ENCODE measurements at places on chromosomes 5 and 9. TPM values are rescaled to one million over a fixed set of nuclear protein-coding genes. Genes with fewer than 3 reads are reported as not detected.

Gene LCN15
- not detected for total RNA-seq

Gene IL4
- not detected for total RNA-seq

Gene FOXD4L6
- 0.30 TPM for total RNA-seq

Gene GADD45G
- total RNA-seq = not detected

Gene ZFP62
- total RNA-seq = 53.2 TPM

Gene OCLN
- total RNA-seq = 3.5 TPM

DNA sequence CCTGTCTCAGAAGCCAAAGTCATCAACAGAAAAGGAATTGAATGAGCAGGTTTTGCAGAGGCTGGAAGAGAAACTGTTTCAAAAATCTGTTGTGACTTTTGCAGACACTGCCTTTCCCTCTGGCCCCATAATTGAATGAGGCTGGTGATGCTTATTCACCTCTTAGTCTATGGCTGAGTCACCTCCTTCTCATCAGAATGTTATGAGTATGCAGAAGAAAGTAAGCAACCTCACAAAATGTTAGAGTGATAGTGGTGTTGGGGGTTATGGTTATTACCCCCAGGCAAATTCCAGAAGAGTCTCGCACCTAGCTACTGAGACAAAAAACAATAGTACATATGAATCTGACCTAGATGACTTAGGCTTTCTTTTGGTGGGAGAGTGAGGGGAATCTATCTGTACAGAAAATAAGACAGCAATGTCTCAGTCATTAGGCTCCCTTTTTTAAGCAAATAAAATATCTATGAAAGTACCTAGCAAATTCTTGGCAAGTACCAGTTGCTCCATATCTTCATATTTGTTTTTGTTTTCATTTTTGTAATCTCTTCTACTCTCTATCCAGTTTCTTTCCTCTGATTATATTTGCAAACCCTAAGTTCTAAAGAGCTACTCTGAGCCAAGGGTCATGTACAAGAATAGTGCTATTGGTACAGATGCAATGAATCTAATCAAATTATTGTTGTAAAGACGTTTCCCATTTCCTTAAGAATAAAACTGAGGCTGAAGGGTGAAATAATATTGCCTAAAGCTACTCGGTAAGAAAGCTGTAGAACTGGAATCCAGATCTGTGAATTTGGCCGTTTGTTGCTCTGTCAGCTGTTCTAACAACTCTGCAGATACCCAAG is 498.1 kb upstream of the TNC start:
- no peak overlapping the region for H3K27ac ChIP-seq
- H3K27me3 ChIP-seq = no peaks in the 10 kb centered on the region
- H3K4me3 ChIP-seq = no peak overlapping the region
- no peaks in the 10 kb centered on the region for H3K4me1 ChIP-seq
- H3K36me3 ChIP-seq = no peaks in the 10 kb centered on the region
